ENCODE measurements at places on chromosomes 7 and 10.

GRCh38 chr7:35784332-35784731 lies 16.5 kb upstream of the SEPTIN7 start:
- no peak for DNase-seq

DNA sequence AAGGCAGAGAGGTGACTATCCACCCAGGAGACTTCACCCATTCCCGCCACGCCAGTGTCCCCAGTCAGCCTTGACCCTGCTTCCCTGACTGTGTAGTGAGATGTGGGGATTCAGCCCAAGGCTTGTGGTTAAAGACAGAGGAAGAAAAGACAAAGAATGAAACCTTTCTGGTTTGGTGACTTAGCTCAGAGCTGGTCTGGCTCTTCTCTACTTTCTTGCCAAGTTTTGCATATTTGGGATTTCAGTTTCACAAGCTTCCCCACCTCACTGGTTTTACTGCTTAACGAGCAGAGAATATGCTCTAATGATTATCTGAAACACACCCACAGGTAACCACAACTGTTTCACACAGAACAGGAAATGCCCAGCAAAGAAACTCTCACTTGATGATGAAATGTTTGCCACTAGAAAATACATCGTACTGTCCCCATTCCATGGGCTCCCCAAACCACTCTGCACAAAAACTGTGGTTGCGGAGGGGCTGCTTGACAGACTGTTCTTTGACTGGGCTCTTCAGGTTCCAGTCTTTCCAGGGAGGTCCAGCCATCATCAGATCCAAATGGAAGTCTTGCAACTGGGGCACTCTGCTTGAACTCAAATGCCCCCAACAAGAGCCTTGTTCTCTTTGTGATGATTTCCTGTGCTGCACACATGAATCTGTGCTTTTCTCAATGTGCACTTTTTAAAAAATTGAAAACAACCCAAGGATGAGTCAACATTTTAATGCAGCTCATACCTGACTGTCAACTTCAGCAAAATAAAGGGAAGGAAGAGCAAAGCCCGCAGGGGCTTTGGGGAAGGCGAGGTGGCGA lies 95.5 kb downstream of the CTBP2 start:
- DNase-seq = peak; percentile 92

DNA sequence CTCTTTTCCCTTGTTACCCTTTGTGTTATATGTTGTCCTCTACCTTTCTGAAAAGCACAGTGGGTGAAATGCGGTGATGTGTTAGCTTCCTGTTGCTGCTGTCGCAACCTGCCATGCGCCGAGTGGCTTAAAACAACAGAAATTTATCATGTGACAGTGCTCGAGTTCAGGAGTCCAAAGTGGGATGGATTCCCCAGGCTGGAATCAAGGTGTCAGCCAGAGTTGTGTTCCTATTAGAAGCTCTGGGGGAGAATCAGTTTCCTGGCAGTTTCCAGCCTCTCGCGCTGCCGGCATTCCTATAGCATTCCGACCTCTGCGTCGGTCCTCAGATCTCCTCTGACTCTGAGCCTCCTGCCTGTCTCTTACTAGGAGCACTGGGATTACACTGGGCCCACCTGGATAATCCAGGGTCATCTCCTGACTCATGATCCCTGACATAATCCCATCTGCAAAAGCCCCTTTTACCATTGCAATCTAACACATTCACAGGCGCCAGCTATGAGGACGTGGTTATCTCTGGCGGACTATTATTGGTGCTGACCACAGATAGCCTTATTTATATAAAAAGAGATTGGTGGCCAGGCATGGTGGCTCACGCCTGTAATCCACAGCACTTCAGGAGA lies 207.5 kb downstream of the CUX1 start:
- DNase-seq = peak; percentile 16

DNA sequence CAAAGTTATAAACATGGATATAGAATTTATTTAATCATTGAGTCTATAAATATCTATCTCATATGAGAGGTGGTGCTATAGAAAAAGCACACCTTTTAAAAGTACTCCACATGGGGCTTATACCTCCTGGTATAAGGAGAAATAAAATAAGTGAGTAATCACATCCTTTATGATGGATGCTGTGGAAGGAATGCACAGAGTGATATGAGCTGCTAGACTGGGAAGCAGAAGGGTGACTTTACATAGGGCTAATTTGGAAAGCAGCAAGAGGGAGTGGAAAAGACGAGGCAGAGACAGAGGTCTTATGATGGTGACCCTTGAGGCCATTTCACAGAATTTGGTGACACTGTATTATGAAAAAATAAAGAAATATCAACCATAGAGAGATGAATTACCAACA lies 59.4 kb upstream of the AHR start:
- DNase-seq = no peak

GRCh38 chr7:142010952-142011548 lies 15.4 kb downstream of the MGAM start:
- no peak for DNase-seq

GRCh38 chr10:96270571-96270970 lies 798 bp downstream of the BLNK start:
- DNase-seq = peak; percentile 87

DNA sequence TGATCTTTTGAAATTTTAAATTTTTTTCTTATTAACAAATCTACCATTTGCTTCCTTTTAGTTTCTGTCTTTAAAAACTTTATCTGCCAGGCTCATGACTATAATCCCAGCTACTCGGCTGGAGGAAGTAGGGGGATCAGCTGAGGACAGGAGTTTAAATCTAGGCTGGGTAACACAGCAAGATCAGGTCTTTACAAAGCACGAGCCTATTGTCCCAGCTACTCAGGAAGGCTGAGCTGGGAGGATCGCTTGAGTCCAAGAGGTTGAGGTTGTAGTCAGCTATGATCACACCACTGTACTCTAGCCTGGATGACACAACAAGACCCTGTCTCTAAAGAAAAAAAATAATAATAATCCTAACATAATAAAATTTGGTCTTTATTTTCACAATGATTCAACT lies 17.5 kb downstream of the DPY19L1 start:
- DNase-seq = no peak

GRCh38 chr7:101363734-101364374 lies 1.2 kb downstream of the COL26A1 start:
- peak; percentile 78 for DNase-seq

GRCh38 chr7:33261585-33261984 lies 132.2 kb downstream of the BBS9 start:
- no peak for DNase-seq

Measured in suppressor macrophage treated with lipopolysaccharide for 4 hours (primary cell).